ENCODE measurements at places on chromosomes 5 and 9. TPM values are rescaled to one million over a fixed set of nuclear protein-coding genes. Genes with fewer than 3 reads are reported as not detected.

Gene KCNV2
- total RNA-seq, result not detected

Gene S1PR3
- total RNA-seq, result 36.4 TPM

Gene CDKN2B-AS1
- total RNA-seq, result 0.55 TPM

DNA sequence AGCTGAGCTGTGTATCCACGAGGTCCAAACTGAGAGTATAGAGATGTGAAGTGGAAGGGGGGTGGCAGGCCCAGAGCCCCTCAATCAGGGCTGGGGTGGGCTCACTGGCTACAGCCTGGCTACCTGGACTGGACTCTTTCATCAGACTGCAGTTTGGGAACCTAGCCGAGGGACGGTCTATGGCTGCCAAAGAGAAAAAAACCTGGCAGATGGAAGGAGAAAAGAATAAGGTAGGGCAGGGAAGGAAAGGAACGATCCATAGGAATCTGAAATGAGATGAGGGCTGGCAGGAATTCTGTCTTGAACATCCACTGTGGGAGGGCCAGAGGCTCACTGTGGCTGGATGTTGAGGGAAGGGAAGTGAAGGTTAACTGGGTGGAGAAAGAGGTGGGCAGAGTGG, 224.4 kb upstream of the PANK3 start:
- no peak for DNase-seq

- DNase-seq, result no peak
Measured at GRCh38 chr9:27784847-27785713, 211.8 kb upstream of the C9orf72 start.

- peak; percentile 50 for DNase-seq
Measured at GRCh38 chr5:88889189-88890069, 6.4 kb upstream of the MEF2C start.

DNA sequence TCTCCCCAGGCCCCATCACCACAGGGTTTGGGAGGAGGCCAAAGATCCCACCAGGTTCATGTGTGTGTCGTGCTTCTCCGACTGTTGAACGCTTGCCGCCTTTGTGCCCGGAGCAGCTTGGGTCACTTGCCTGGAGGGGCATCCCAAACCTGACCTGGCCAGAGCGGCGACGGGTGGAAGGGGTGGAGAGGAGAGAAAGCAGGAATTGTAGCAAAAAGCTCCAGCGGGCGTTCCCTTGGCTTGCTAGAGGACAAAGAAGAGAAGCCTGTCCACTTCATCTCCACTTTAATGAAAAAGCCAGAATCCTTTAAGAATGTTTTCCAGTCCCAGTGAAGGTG, 2.9 kb upstream of the TRIM41 start:
- no peak for DNase-seq

DNA sequence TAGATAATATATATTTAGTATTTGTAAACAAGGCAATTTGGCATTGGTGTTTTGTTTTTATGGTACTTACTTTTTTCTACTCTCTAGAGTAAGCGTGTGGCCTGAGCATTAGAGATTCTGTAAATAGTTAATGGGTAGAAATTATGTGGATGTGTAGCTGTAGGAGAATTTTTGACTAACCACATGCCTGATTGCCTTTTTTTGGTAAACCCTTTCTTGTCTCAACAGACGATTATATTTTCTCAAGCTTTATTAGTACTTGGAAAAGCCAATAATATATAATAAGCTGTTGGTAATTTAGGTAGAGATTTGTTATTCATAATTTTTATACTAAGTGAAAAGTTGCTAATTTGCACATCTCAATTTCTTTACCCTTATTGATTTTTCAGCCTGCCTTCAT, 76.8 kb downstream of the FCHO2 start:
- DNase-seq, result no peak

- no peak for DNase-seq
Measured at GRCh38 chr5:126052120-126052519, 371.1 kb upstream of the GRAMD2B start.

DNA sequence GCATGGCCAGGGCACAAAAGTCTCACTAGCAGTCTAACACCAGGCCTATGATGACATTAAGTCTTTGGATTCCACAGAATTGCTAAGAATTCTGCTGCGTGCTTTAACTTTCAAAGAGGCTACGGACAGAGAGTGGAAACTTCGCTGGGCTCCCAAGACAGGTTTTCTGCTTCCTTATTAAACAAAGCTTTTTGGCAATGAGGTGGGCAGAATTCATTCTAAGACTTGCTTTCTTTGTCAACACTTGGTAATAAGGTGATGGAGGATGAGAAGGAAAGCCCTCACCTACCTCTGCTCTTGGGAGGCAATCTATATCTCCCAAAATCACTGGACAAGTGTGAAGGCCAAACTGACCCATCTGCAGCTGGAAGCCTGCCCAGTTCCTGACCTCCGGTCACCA, 231.9 kb downstream of the ATPSCKMT start:
- no peak for DNase-seq

- no peak for DNase-seq
Measured at GRCh38 chr5:137960819-137961218, 71.6 kb downstream of the PKD2L2 start.

DNA sequence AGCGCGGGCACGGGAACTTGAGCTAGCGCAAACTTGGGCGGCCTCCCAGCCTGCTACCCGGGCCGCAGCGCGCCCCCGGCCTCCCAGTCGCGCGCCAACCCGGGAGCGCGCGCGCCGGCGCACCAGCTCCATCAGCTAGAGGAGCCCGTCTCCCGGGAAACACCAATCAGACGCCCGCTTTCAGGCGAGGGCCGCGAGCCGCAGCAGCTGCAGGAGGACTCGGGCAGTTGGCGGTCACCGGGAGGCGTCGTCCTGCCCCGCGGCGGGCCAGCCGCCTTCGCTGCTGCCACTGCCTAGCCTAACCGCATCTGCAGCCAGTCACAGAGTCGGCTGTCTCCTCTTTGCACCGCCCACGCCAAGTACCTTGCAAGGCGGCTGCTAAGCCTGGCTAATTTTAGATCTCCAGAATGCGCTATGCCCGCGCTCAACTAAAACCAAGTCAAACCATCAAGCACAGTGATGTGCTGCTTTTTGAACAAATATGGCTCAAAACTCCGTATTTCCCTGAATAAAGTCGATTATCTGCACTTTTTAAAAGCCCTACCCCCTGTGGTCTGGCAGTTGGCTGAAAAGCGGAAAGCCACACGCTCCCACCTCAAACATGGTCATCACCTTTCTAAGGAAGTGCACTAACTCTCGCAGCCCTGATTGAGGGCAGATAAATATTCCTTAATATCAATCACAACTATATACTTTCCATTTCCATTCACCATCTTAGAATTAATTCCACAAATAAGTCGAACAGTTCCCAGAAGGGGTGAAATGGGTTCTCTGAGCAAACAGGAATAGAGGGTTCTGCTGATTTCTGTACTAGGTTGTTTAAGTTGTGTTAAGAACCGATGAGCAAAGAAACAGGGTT, 221.8 kb downstream of the MEF2C start:
- no peak for DNase-seq

GRCh38 chr9:26811106-26811505, 81.5 kb downstream of the CAAP1 start:
- no peak for DNase-seq

DNA sequence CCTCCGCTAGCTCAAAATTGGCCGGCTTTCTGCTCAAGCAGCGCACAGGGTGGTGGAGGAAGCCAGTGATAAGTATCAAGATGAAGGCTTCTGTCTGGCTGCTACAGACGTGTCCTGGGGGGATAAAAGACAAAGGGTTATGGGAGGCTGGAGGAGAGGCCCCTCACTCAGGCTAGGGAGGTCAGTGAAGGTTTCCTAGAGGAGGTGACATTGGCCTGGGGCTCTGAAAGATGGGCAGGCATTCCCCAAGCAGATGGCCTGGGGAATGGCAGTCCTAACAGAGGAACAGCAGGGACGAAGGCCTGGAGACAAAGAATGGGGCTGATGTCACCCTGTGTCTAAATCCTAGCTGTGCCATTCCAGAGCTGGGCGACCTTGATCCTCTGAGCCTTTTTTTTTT, 32.3 kb downstream of the OLFML2A start:
- no peak for DNase-seq

DNA sequence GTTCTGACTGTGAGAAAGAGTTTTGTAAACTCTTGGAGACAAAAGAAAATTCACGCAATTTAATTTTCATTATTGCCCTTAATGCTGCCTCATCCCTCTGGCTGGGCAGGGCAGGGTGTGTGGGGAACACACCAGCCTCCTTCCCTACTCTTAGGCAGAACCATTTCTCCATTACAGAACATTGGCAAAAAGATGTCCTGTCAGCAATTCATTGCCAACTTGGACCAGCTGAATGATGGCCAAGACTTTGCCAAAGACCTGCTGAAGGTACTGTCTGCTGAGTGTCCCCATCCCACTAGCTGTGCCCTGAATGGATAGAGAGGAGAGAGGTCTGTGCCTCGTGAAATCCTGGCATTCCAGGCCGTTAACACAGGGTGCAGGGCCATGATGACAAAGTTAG, 37.9 kb downstream of the PSD2 start:
- DNase-seq, result no peak

DNA sequence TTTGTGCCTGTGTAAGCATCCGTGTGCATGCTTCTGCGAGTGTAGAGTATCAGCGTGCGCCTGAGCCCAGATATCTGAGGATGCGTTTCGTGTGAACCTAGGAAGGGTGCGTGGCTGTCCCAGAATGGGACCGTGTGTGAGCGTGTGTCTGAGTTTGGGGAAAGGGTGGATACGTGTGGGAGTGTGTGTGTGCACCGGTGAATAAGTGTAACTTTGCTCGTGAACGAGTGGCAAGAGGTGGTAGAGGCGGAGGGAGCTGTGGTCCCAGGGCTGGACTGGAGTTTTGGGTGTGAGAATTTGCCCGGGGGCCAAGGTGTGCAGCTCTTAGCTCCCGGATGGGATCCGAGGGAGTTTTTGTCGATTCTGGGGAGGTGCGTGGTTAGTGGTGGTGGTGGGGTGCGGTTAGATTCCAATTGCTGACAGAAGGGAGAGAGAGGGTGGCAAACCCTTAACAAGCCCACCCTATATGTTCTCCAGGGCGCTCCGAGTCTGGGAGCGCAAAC, 686 bp upstream of the COL27A1 start:
- no peak for DNase-seq

GRCh38 chr9:37497320-37497719, 11.6 kb downstream of the POLR1E start:
- no peak for DNase-seq
